ENCODE measurements at places on chromosomes 4 and X.

GRCh38 chr4:2823671-2824328 lies 19.8 kb upstream of the ADD1 start:
- no peak for DNase-seq

GRCh38 chr4:189202869-189203271 lies 737.8 kb upstream of the FRG1 start:
- DNase-seq: no peak

DNA sequence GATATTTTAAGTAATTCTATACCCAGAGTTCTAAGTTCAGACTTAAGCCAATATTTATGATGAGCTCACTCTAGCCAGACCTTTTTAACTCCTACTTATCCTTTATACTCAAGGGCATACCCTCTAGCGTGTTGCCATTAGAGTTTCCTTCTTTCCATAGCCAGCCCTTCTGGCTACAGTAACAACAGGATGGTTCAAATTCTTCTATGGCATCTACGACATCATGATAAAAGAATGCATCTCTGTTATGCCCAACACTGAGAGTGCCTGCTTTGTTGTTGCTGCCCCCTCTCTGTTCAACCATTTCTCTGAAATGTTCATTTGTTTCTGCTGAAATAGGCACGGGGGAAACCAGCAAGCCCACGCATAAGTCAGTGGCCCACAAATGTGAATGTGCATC lies 104.5 kb downstream of the UBE2NL start:
- DNase-seq: no peak

GRCh38 chr4:121191361-121191760 lies 27.2 kb upstream of the TNIP3 start:
- no peak for DNase-seq

- no peak for DNase-seq
These were observed 762.8 kb downstream of the PDHA2 start for GRCh38 chr4:96602661-96603060.

GRCh38 chr4:104726002-104726401 lies 231.3 kb upstream of the CXXC4 start:
- DNase-seq: no peak

GRCh38 chr4:100208459-100208858 lies 18.2 kb upstream of the DDIT4L start:
- DNase-seq: no peak

DNA sequence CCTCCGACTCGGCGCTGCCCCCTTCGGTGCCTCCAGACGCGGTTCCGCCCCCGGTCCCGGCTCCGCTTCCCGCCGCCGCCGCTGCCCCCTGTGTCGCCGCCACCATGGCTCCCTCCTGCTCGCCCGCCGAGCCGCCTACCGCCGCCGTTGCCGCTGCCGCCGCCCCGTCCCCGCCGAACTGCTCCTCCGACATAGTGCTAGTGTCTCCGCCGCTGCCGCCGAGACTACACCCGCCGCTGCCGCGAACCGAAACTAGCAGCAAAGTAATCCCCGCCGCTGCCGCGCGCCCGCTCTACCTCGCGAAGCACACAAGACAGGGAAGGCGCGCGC lies 340 bp downstream of the HNRNPD start:
- no peak for DNase-seq

- DNase-seq: no peak
These were observed 13.1 kb upstream of the SULT1B1 start for GRCh38 chr4:69773484-69773883.

- no peak for DNase-seq
These were observed 663 bp upstream of the USP53 start for GRCh38 chr4:119211867-119212233.

- DNase-seq: no peak
These were observed 98.4 kb downstream of the PHKA2 start for GRCh38 chrX:18885328-18886004.

DNA sequence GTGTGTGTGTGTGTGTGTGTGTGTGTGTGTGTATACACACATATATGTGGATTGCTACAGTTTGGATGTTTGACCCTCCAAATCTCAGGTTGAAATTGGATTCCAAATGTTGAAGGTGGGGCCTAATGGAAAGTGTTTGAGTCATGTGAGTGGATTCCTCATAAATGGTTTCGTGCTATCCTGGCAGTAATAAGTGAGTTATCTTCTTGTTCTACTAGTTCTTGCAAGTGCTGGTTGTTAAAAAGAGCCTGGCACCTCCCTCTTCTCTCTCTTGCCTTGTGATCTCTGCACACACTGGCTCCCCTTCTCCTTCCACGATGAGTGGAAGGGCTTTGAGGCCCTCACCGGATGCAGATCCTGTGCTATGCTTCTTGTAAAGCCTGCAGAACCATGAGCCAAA lies 344.1 kb downstream of the SH2D1A start:
- no peak for DNase-seq

GRCh38 chrX:14897042-14897441 lies 23.8 kb downstream of the MOSPD2 start:
- DNase-seq: no peak

DNA sequence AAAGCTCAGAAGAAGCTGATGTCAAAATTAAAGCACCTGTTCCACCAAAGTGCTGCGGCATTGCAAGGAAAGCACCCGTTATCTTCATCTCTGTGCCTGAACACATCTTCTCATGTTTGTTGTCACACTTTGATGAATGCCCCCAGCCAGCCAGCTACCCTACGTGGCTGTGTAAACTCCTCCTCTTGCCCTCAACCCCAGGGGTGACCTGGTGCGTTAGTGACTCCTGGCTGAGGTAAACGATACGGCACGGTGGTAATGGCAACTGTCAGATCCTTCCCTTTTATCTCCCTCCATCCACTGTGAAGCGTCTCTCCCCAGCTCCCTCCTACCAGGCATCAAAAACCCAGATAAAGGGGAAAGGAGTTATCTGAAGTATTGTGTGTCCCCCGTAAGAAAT lies 90.6 kb upstream of the WWC2 start:
- no peak for DNase-seq

GRCh38 chr4:52197306-52197705 lies 146.2 kb downstream of the SPATA18 start:
- DNase-seq: no peak

GRCh38 chrX:1462596-1463251 lies 10.0 kb upstream of the ASMTL start:
- DNase-seq: no peak

- DNase-seq: no peak
These were observed 31.8 kb downstream of the CXCL1 start for GRCh38 chr4:73901031-73901430.

GRCh38 chr4:820230-821172 lies 5.4 kb downstream of the CPLX1 start:
- DNase-seq: no peak

GRCh38 chr4:40183615-40184411 lies 13.0 kb upstream of the RHOH start:
- DNase-seq: no peak

DNA sequence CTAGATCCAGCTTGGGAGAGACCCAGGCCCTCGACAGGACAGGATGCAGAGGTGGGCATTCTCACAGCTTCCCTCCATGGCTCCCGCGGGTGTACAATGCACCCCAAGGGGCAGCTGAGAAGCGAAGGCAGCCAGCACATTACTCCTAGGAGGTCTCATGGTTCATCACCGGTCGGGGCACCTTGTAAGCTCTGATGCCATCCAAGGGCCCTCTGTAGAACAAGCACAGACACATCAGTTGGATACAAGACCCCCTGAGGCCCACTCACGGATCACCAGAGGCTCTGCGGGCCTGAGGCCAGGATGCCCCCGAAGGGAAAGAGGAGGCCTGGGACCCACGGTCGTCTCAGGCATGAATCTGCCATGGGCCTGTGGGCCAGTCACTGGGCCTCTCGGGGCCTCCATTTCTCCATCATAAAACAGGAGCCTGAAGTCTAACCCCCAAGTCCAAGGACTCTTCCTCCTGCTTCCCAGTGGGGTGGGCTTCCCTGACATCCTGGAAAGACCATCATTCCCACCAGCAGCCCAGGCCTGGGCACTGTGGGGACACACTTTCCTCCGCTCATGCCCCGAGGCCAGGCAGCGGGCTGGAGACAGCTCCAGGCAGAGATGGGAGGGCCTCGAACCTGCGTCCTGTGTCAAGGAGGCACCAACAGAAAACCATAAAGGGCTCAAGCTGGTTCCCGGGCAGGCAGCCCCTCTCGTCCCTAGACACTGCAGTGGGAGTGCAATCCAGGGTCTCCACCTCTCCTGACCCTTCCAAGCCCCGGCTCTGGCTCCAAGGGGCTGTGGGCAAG lies 20.1 kb downstream of the HMX1 start:
- DNase-seq: no peak

- DNase-seq: no peak
These were observed 5.8 kb downstream of the ARAF start for GRCh38 chrX:47566841-47567240.

DNA sequence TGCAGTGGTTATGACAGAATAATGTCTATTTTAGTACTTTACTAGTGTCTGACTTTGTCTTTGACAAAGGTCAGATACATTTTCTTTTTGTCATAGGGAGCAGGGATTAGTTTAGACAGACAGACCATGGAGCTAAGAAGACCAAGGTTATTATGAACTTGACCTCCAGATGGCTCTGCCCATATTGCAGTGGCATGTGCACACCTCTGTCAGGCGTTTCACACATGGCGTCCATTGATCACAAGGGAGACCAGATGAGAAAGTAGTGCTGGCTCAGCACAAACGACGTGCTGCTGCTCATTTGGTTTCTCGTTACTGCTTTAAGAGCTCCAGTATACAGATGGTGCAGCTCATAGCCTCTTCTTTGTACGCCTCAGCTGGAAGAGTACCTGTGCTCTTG lies 56.3 kb upstream of the HPSE start:
- DNase-seq: no peak

DNA sequence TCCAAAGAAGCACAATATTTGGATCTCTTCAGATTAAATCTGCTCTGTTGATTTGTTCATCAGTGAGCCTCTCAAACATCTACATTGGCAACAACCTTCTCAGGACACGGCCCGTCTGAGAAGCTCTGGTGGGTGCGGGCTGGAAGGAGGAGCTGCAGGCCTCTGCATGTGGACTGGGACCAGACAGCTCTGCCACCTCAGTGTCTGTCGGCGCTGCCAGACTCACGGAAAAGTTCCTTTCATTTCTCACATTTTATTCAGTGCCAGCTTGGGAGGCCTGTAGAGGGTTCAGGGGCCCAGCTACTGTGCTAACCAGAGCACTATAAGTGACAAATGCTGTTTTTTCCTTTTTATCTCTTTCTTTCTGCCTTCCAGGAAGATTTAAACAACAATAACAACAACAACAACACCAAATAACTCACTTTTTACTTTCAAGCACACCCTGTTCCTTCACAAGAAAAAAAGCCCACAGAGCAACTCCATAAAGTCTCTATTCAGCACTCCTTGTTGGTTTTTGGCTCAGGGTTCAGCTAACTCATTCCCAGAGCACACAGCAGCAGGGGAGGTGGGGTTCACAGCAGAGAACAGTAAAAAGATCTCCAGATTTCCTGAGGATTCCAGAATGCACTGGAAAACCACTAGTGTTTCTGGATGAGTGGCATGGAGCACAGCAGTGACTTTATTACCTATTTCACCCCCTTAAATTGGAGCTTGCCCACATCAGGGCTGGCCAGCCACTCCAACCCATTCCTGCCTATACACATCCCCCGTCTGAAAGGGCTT lies 23.2 kb upstream of the HOPX start:
- no peak for DNase-seq

GRCh38 chr4:177413076-177413475 lies 29.2 kb downstream of the AGA start:
- no peak for DNase-seq

DNA sequence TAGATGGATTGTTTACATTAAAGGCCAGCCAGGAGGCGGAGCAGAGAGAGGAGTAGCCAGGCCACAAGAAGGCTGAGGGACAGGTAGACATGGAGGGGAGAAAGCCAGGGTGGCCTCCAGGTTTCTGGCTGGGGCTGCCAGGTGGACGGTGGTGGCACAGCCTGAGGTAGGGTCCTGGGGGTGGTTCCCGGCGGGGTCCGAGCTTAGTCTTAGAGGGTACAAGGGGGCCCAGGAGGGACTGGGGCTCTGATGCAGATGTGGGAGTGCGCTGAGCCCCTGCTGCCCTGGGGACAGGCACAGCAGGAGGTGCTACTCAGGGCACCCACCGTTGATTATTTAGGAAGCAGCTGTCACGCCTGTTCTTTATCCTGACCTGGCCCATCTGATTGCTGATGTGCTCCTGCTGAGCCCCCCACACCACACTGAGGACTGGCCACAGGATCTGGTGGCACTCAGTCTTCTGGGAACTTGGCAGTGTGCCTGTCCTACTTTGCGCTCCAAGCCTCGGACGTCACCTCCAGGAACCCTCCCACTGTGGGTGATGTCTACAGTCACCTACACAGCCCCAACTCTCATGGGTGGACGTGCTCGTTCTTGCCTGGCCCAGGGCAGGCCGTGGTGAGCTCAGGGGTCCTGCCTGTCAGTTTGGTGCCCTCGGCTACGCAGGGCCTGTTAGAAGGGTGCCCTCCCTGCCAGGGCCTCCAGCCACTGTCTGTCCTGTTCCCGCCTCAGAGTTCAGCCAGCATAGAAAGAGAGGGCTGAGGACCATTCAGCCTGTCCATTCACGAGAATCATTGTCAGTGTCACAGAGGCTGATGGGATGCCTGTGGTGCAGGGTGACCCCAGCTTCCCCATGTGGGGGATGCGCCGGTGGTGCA lies 12.0 kb downstream of the WFS1 start:
- DNase-seq: no peak

DNA sequence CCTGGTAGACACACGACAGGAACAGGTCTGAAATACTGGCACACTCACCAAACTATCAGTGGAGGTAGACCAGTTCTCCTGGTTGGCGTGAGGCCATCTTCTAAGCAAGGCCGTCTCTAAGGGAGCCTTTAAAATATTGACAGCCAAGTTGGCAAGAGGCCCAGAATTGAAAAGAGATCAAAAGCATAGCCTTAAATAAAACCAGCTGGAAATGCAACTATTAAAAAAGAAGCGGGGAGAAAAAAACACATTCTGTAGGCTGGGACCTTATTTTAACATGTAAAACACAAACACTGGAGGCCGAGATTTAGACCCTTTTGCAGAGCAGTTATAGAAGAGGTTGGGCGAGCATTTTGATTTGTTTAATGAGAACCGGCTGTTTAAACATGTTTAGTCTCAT lies 233.0 kb upstream of the CLNK start:
- DNase-seq: peak; percentile 93

DNA sequence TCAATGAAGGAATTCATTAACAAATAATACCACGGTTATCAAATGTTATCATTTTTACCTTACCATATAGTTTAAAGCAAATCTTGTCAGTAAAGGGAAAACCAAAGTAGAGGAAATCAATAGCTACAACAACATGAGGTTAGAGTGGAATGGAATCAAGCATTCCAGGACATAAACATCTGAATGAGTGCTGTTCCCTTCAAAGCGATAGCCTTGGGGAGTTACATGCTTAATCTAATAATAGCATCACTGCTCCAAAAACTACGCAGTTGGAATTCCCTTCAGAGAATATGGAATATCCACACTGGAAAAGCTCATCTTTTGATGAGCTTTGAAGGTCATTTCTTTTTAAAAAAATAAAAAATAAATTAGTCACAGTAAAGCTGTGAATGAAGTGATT lies 31.2 kb downstream of the PDE5A start:
- DNase-seq: no peak

- DNase-seq: no peak
These were observed 35.4 kb downstream of the RBBP7 start for GRCh38 chrX:16834806-16835205.

GRCh38 chrX:150536455-150537116 lies 31.8 kb upstream of the MTM1 start:
- no peak for DNase-seq
